HAP-1 (cell line): ENCODE measurements at places on chromosomes 3 and 15.

DNA sequence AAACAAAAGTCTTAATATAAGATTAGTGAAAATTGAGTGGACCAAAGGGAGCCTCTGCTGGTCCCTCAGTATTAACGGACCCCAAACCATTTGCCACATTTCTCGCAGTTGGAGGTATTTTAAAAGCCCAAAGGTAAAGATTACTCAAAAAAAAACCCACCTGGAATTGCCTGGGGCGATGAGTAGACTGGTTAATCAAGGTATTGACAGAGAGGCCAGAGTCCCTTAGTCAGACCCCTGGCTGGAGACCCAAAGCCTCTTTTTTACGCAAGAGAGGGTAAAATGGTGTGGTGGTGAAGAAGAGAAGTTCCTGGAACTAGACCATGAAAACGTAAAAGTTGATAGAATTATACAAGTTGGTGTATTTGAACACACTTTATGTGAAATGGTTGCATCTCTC lies 137.2 kb downstream of the IMPG2 start:
- no peak for DNase-seq

DNA sequence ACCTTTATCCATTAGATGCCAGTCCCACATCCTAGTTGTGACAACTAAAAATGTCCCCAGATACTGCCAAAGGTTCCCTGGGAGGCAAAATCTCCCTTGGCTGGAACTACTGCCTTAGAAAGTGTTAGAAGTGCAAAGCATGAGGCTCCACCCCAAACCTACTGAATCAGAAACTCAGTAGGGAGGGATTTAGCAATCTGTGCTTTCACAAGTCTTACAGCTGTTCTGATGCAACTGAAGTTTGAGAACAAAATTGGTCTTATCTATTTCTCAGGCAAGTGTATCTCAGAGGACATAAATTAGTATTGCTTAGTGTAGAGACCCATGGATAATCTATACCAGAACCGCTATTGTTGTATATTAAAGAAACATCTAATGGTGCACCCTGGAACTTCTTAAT lies 70.2 kb downstream of the CLDN1 start:
- DNase-seq: no peak

- DNase-seq: no peak
Measured at GRCh38 chr3:47850564-47851410, 47.8 kb downstream of the DHX30 start.

DNA sequence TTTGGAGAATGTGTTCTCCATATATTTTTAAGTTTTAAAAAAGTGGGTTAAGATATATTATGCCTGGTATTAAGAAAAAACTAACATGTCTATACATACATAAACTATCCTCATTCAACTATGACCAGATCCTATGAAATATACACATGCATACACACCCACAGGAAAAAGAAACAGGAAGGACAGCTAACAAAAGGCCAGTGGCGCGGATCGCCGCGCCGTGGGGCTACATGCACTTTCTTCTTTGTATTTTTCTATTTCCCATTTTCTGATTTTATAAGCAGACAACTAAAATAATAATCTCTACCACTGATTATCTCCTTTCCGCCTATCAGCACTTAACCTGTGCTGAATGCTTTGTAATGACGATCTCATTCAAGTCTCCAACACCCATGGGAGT lies 160.1 kb downstream of the OR4M2 start:
- no peak for DNase-seq

DNA sequence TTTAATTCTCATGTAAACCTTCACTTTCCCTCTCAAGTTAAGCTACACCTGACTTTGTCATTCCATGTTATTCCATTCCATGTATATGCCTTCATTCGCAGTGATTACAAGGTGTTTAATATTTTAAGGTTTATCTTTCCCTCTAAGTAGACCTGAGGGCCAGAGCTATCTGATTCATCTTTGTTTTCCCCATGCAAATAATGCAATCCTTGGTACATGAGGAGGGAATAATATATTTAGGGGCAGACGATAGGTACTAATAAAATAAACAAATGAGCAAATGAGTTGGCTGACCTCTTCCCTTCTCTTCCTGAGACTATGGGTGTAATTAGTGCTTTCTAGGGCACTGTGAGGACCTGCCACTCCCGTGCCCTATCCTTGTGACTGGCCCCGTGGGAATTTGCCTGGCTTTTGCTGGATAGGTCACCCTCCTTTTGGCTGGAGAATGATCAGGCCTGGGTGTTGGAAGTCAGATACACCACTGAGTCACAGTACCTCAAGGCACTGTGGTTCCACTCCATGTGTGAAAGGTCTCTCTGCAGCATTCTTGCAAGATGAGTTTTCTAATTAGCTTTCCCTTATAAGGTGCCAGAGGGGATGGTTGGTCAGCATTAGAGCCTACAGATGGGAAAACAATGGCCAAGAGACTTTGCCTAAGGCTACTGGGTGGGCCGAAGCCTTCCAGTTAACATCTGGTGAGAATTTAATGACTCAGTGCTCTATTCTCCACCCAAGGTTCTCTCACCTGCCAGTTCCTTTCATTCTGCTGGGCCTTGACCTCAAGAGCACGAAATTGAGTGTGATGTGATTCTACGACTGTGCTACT lies 183.2 kb downstream of the P3H2 start:
- no peak for DNase-seq

- DNase-seq: no peak
Measured at GRCh38 chr3:131796111-131796510, 238.7 kb downstream of the CPNE4 start.

- no peak for DNase-seq
Measured at GRCh38 chr3:173823911-173824460, 426.4 kb downstream of the NLGN1 start.

DNA sequence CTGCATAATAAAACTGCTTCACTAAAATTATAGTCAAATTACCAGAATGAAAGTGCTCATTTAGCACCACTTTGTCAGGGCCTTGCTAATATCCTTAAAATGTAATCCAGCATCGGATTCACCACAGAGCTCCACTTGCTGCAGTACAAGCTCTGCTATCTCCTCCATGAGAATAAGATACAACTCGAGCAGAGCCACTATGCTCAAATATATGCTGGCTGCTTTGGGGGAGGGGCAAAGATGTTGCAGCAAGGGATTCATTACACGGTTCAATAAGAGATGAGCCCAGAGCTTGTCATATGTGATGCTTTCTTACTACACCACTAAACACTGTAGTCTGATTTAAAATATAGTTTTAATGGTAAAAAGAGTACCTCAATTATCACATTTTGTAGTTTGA lies 72.2 kb downstream of the DLG1 start:
- DNase-seq: peak; percentile 29

- no peak for DNase-seq
Measured at GRCh38 chr3:125350597-125350996, 24.5 kb downstream of the ZNF148 start.

DNA sequence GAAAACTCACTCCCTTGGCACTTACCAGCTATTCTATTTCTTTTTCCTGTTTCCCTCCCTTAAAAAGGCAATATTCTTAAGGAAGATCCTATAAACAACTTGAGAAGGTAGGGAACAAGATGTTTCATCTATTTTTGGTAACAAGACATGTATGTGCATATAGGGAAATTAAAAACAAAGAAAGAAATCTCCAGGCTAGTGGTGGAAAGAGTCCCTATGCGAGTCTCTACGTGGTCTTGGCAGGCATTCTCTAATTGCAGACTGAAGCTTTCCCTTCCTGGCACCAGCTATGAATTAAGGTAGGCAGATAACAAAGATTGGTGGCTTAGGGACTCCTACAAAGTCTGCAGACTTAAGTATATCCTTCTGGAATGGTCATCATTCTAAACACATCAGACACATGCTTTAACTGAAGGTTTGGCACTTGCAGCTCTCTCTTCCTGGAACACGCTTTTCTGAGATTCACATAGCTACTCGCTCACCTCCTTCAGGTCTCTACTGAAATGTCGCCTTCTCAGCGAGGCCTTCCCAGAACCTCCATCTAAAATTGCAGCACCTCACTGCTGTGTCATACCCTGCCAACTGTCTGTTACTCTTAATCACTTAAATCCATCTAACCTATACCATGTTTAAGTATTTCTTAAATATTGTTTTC lies 336.0 kb downstream of the VGLL3 start:
- DNase-seq: no peak

DNA sequence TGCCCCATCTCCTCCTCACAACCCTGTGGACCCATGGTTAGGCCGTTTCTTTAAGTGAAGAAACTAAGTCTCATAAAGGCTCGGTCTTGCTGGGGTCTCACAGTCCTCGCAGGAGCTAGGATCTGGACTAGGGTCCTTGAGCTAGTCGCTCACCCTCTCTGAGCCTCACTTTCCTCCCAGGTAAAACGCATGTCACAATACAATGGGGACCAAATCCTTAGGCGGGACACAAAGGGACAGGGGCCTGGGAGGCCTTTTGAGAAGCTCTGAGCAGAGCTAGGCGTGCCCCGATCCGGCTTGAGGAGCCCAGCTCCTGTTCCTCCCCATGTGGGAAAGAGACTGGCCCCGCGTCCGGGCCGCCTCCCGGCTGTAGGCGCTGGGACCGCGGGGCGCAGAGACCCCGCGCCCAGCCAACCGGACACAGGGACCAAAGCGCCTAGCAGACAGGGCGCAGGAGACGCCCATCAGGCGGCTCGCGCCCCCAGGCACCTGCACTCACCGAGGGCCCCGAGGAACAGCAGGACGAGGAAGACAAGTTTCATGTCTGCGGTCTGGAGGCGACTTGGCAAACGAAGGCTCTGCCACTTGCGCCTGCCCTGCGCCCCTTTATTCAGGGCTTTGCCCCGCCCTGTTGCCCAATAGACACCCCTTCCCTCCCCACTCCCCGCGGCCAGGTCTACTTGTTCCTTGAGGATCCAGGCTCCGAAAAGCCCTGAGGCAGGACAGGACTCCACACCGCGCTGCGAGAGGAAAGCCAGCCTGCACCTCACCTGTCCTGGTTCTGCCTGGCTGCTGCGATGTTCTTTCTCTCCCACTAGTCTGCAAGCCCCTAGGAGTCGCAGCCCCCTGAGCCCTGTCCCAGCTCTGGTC lies at the start of gene LTF:
LTF (minus strand) TSS at position 580 of the 870 bp plus-strand sequence; CDS start at position 542, 38 bp downstream.
- DNase-seq: no peak

GRCh38 chr3:58586776-58587192 lies 9.6 kb upstream of the FAM107A start:
- no peak for DNase-seq

DNA sequence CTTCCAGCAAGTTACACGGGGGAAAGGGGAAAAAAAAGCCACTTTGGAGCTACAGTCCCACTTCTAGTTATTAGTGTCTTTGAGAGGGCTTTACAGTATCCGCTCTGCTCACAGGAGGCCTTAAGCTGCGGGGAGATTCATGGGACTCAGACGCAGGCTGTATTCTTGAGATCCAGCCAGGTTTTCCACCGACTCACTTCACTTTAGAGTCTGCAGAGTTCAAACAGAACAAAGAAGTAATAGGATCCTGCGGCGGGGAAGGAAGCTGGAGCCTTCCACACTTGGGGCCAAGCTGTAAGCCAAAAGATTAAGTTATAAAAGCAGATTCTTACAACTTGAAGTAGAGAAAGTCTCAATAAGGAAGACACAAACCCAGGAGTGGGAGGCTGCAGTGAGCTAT lies 60.2 kb upstream of the FAM174B start:
- peak; percentile 43 for DNase-seq

DNA sequence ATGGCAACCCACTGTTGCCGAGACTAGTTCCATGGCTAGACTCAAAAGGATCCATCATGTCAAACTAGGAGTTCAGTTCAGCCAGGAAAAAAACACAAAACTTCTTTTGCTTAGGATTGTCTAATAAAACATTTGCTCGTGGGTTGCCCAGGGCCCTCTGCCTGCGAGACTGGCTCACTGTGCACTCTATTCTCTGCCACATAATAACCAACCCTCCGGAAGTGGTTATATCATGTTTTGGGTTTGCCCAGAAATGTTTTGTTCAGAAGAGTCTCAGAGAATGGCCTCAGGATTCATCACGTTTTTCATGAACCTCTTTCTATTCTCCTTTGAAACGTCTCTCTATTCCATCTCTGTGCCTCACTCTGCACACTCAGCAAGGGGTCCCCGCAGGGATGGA lies 216.1 kb downstream of the SV2B start:
- DNase-seq: no peak

DNA sequence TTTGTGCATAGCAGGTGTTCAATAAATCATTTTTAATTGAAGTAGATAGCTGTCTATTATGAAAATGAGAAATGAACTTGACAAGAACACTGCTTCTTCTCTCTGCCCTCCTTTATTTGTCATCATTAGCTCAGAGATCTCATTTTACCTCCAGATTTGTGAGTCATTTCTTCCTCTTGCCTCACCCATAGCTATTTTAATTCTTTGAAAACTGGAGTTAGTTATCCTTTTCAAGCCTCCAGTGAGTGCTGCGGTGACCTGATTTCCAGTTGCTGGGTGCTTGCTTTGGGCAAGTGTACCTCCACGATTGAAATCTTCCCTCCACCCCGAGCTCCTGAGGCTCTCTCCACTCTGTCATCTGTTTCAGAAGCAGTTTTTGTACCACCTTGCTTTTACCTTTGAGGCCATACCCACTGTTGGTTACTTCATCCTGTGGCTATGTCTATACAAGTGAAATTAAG lies 114.6 kb downstream of the NFKBIZ start:
- DNase-seq: no peak

GRCh38 chr3:59084583-59084982 lies 34.8 kb upstream of the CFAP20DC start:
- no peak for DNase-seq

GRCh38 chr3:46857485-46858341 lies 5.5 kb downstream of the MYL3 start:
- no peak for DNase-seq

- DNase-seq: no peak
Measured at GRCh38 chr3:127614928-127615589, 13.9 kb upstream of the PODXL2 start.

- DNase-seq: no peak
Measured at GRCh38 chr3:135007607-135008006, 212.5 kb downstream of the EPHB1 start.

GRCh38 chr3:87121856-87122255 lies 105.3 kb upstream of the CHMP2B start:
- DNase-seq: no peak

GRCh38 chr3:46668116-46668515 lies 25.4 kb downstream of the ALS2CL start:
- DNase-seq: no peak

- no peak for DNase-seq
Measured at GRCh38 chr3:74531491-74531890, 83.0 kb downstream of the CNTN3 start.

DNA sequence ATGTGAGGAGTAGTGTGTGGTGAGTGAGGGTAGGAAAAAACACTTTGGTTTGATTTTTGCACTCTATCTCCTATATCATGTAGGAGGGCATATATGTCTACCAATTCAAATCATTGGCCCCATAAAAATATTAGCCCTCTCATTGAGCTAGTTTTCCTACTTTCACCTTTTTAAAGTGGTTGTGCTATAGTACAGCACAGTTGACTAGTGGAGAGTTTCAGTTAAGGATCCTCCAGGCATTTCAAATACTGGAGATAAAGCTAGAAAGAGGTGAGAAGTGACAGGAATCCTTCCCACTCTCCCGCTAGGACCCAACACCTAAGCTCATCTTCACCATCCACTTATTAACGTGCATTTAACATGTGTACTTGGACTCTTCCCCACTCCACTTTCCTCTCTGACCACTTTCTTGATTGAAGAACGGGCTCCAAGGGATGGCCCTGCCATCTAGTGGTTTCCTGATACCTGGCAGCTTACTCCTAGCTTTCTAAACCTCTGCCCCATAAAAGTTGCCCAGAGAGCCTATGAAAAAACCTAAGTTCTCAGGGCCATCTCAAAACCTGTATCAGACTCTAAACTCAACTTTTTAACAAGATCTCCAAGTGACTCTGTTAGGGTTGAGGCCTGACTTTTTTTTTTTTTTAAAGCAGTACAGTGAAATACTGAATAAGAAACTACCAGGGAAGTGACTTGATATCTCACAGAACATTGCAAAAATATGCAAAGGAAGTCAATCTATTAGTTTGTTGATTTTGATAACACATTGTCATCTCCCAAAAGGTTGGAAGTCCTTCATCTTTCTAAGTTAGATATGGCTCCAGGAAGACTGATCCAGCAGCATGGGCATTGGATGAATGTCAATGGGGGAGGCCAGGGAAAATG lies 17.9 kb downstream of the IL12A start:
- peak; percentile 59 for DNase-seq
